ENCODE measurements at places on chromosomes 11 and 22. TPM values are rescaled to one million over a fixed set of nuclear protein-coding genes. Genes with fewer than 3 reads are reported as not detected.

Gene CHRM1
- total RNA-seq = 0.24 TPM

Gene GVQW3
- total RNA-seq = 0.94 TPM

Gene RIMBP3B
- total RNA-seq = 0.25 TPM

Gene ZNF215
- 0.91 TPM for total RNA-seq

Gene ISX
- total RNA-seq = not detected

Gene ADAMTS8
- 2.1 TPM for total RNA-seq

Gene STK33
- 4.2 TPM for total RNA-seq

Gene RASL10A
- total RNA-seq = 0.11 TPM

Gene CFAP300
- total RNA-seq = 5.3 TPM

Gene OR5AK2
- not detected for total RNA-seq

Gene OR5D14
- total RNA-seq = not detected

Gene OR52N4
- total RNA-seq = not detected

Gene POGLUT3
- 8.6 TPM for total RNA-seq

Gene SEPTIN3
- 1.2 TPM for total RNA-seq

Gene PRG3
- not detected for total RNA-seq

Gene WNT11
- total RNA-seq = 2.9 TPM

Gene SLC22A6
- total RNA-seq = not detected

Data from A549 treated with dexamethasone at 1 μM for 4 hours (cell line).